ENCODE measurements at places on chromosomes 2 and 18.

- no peak for DNase-seq
These were observed 5.6 kb downstream of the TFPI start for GRCh38 chr2:187548656-187549055.

DNA sequence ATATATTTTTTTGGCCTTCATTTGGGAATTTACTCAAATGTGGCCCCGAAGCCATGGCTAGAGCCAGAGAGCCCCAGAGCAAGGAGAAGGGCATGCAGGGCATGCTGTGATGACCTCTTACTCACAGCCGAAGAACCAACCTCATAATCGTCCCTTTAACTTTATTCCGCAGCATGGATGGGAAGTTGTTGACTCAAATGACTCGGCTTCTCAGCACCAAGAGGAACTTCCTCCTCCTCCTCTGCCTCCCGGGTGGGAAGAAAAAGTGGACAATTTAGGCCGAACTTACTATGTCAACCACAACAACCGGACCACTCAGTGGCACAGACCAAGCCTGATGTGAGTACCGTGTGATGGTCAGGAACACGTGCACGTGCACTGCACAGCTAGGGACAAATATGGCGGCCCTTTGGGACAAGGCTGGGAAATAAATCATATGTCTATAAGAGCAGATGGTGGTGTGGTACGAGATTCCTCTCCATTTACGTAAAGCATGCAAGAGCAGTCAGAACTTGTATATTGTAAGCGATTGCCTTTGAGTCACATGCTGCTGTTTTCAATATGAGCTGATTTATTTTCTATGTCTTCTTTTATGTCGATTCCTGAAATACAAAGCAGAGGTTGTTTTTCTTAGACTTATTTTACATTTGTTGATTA, 280.9 kb downstream of the NEDD4L start:
- no peak for DNase-seq

DNA sequence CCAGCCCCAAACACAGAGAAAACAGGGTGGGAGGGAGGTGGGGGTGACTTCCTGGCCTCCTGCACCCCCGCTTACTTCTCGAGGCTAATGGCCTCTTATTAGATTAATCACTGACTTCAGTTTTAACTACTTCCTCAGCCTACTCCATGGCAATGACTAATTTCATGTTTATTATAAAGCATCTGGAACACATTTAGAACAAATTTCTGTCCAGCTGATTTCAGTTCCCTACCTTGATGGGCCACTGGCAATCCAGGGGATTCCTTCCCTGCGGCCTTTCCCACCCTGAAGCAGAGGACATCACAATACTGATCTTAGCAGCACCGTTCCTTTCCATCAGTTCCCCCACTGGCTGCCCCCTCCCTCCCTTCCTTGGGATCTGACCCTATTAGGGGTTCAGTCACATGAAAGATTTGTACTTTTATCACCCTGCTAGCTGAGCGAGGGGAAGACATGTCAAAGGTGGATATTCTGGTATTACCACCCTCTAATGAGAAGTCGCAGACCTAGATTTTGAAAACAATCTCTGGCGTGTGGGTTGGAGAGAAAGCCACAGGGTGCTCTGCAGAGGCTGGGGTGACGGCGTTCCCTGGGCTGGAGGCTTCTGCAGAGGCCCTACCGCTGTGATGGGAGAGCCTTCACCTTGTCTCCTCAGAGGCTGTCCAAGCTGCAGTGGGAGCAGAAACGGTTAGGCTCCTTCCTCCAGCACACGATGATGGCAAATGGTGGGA, 67.6 kb downstream of the KIAA2012 start:
- no peak for DNase-seq

DNA sequence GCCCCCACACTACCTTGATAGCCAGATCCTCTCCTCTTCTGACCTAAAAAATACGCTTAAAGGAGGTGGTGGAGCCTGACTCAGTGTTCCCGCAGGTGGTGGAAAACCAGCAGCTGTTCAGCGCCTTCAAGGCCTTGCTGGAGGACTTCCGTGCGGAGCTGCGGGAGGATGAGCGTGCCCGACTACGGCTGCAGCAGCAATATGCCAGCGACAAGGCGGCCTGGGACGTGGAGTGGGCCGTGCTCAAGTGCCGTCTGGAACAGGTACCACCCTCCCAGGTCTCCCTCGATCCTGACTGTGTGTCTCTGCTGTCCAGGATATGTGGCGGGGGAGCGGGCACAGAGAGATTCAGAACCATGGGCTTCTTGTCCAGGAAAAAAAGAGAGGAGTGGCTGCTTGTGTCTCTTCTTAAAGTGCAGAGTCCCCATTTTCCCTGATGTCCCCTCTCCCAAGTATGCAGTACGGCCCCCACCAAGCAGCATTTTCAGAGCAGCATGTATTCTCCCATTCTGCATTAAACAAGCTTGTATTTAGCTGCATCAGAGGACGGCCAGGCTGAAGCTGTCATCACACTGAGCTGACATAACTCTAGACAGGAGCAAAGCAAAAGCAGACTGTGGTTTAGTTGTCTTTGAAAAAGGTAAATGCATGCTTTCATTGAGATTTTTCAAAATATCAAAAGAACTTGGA, 101.6 kb downstream of the MTCL1 start:
- DNase-seq: no peak

- DNase-seq: no peak
These were observed 3.2 kb upstream of the REG3A start for GRCh38 chr2:79162801-79163200.

DNA sequence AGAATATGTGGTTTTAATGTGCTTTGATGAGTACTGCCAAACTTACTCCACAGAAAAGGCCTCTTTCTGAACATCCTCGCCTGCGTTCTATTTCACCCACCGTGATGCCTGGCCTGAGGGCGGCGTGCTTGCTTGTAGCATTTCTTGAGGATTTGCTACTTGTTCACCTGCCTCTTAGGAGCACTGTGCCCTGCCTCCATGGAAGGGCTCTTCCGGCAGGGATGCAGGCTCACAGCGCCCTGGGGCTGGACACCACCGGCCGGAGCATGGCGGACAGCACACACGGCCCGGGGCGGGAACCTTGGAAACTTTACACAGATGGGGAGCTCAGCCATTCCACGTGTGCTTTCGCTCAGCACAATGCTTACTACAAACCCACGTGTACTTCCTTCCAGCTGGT, 37.1 kb downstream of the ANO7 start:
- DNase-seq: no peak

- DNase-seq: no peak
These were observed 3.2 kb downstream of the MARS2 start for GRCh38 chr2:197708331-197708730.

DNA sequence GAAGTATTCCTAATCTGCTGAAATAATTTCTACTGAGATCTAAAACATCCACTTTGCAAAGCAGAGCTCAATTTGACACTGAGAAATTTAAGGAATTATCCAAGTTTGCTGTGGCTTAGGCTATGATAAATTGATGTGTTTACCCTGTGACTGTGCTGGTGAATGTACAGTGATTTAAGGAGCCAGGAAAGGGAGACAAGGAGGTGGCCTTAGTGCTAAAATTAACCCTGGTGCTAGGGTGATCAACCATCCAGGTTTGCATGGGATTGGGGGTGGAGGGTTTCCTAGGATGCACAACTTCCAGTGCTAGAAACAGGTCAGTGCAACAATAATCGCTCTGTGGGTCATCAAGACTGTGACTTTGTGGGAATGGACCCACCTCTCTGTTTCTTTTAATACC, 307.5 kb upstream of the SPRED2 start:
- DNase-seq: no peak

DNA sequence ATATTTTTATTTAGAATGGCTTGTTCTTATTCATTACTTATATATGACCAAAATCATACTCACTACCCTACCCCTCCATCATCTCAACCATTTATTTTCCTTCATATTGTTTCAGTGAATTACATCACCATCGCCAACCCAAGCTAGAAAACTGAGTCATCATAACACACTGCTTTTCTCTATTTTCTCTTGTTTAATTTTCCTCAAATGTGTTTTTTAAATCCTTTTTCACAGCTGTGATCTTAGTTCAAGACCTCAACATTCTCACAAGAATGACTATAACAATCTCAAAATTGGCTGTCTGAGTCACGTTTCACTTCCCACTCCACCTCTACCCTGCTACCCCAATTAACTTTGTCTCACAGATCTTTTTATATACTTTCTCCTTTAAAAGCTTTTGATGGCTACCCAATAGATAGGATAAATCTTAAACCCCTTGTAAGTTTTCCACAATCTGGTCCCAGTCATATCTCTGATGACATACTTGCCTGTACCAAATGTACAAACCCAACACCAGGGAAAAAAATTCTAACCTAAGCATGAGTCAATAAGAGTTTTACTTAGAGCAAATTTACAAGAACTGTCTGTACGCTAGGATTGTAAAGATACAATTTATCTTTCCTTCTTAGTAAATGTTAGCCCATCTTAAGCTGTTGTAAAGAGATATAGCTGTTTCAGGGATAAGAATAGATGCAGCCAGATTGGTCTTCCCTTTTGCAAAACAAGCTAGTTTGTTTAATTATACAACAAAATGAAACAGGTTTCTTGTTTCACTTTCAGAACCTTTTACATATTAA, 635.1 kb upstream of the SLC39A10 start:
- no peak for DNase-seq

GRCh38 chr2:160364364-160364763, 129.2 kb downstream of the RBMS1 start:
- DNase-seq: no peak

DNA sequence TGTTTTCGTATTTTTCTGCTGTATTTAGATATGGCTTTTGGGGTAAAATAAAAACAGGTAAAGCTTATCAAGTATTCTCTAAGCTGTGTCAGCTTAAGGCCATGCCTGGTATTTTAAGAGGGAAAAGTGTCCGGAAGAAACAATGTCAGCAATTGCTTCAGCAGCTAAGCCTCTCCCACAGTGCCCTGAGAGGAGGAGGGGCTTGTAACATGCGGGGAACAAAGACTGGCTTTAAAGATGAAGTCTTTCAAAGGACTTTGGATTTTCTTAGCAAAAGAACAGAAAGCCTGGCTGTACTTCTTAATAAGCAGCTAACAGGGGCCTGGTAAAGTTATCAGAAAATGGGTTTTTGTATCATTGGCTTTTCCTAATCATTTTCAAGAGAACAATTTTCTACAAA, 102.8 kb downstream of the PXDN start:
- no peak for DNase-seq

DNA sequence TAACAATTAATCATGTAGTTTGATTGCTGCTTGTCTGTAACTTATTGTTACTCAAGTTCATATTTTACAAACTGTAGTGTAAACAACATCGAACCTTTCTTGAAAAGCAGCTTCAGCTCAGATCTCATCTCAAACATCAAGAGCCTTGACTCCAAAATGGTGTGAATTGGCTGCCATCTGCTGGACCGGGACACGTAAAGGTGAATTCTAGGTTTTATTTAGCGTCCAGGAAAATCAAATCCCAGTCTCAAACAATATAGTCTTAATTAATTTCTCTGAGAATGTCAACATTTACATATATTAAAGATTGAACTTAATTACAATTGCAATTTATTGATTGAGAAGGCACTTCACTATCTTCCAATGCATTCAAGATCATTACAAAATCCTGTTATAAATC, 453.0 kb downstream of the GALR1 start:
- DNase-seq: no peak

- DNase-seq: no peak
These were observed 672.1 kb downstream of the STK39 start for GRCh38 chr2:167575276-167575675.

GRCh38 chr18:42025974-42026625, 71.1 kb downstream of the PIK3C3 start:
- no peak for DNase-seq

GRCh38 chr2:235229236-235229635, 264.6 kb upstream of the AGAP1 start:
- DNase-seq: no peak

GRCh38 chr2:33222309-33222708, 254.1 kb upstream of the RASGRP3 start:
- no peak for DNase-seq

- DNase-seq: no peak
These were observed 25.5 kb upstream of the LRRC30 start for GRCh38 chr18:7205346-7205745.

DNA sequence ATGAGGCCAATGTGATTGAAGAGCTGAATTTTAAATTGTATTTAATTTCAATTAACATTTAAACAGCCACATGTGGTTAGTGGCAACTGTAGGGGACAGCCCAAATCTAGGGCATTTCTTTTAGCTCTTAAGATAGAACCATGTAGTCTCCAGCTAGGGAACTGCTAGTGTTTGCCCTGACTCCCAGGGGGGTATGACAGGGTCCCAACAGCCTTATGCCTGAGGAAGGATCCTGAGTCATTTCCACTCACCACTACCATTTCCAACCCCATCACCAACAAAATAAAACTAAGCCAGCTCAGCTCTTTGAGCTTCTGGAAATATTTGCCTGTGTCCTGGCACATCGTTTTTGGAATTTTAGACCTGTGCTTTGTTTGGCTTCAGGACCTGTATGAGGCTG, 13.7 kb upstream of the GMCL1 start:
- DNase-seq: no peak

DNA sequence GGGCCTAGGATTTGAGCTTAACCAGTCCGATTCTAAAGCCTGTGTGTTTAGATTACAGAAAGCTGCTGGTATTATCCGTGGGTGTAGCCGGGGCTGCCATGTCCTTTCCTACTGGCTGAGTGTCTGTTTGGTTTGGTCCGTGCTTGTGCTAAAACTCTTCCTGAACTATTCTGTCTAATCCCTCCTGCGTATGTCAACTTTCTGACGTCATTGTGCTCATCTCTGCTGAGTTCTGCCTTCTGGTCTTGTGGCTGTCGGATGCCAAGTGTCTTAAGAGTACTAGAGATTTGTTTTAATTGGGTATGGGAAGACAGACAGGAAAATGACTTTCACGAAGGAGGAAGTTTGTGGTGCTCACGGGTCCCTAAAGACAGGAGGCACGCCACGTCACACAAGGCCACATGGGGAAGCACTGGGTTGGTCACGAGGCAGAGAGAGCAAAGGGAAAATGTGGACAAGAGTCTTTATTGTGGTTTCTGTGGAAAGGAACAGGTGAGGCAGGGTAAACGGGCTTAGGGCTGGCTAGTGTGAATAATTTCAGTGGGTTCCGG, 31.8 kb upstream of the NTSR2 start:
- DNase-seq: no peak

DNA sequence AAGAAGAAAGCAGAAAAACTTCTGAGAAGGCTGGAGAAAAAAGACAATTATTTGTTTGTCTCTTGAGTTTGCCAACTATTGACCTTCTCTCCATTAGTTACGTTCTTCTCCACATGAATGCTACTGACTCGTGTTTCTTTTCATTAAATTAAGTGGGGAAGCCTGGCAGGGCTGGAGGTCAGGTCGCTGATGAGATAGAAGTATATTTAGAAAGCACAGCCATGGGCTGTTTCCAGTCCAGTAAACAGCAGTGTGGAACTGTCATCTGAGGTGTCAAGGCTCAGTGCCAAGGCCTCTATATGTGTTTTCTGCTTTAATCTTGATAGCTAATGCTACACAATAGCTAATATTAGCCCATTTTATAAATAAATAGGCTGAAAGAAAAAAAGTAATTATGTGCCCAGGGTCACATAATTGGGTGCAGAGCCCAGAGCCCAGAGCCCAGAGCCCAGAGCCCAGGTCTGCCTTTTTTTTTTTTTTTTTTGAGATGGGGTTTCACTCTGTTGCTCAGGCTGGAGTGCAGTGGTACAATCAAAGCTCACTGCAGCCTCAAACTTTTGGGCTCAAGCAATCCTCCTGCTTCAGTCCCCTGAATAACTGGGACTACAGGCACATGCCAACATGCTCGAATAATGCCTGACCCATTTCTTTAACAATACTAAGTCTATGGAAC, 6.3 kb downstream of the MSGN1 start:
- DNase-seq: no peak

- DNase-seq: no peak
These were observed 91.4 kb downstream of the MAPK4 start for GRCh38 chr18:50651334-50651733.

Data from stimulated activated CD4-positive, alpha-beta T cell treated with anti-CD3 and anti-CD28 coated beads, Interleukin-15, amount 100 ng/mL, for 1 hour (primary cell).